ENCODE measurements at places on chromosomes 7 and 10.

DNA sequence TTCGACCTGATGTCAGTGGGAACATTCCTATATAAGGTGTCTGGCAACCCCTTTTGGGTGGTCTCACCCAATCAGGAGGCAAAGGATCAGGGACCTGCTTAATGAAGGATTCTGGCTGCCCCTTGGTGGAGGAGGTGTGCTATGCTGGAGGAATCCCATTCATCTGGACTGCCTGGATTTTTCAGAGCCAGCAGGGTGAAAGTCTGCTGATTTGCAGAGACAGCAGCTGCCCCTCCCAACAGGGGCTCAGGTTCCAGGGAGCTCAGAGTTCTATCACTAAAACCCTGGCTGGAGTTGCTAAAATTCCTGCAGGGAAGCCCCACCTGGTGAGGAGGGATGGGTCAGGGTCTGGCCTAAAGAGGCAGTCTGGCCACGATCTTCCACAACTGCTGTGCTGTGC lies 398.5 kb upstream of the CNTNAP2 start:
- DNase-seq: no peak

DNA sequence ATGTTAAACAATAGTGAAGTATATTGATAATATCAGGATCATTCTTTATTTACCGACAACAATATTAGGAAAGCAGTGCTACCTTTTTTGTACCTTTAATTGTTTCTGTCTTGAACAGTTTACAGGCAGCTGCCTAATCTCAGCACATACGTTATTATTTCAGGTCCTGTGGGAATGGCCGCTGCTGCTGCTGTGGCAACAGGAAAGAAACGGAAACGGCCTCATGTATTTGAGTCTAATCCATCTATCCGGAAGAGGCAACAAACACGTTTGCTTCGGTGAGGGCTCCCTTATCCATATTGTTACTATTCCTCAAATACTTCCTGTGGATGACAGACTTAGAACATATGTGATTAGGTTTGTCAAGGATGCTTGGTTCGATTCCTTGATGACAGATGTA lies 59.7 kb downstream of the NRF1 start:
- no peak for DNase-seq

DNA sequence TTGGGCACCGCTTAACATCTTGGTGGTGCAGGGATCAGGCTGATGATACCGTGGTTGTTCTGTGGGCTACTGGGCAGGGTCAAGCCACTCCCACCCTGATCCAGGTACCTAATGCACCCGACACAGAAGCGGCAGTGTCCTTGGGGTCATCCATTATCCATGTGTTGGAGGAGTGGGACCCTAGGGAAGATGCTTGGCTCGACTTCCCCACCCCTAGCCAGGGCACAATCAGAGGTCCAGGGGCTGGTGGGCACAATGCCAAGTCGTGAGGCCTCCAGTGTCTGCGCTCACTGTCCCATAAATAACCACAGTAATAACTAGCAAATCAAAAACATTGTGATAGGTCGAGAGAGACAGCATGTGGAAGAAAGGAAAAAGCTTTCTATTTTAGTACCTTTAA lies 37.7 kb downstream of the HTRA1 start:
- no peak for DNase-seq

- DNase-seq: no peak
These were observed 160.2 kb downstream of the ARHGAP12 start for GRCh38 chr10:31768467-31768866.

GRCh38 chr10:124197371-124198124 lies 104.2 kb upstream of the CHST15 start:
- DNase-seq: no peak

DNA sequence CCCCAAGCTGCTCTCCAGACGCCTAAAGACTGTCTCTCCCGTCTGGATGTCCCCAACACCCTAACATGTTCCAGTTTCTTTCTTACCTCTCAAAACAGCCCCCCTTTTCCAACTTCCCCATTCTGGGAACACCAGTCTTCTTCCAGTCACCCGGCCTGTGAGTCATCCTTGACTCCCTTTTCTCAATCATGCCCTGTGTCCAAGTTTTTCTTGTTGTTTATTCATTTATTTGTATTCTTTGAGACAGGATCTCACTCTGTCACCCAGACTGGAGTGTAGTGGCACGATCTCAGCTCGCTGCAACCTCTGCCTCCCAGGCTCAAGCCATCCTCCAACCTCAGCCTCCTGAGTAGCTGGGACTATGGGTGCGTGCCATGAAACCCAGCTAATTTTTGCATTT lies 15.6 kb downstream of the SNX10 start:
- DNase-seq: no peak

DNA sequence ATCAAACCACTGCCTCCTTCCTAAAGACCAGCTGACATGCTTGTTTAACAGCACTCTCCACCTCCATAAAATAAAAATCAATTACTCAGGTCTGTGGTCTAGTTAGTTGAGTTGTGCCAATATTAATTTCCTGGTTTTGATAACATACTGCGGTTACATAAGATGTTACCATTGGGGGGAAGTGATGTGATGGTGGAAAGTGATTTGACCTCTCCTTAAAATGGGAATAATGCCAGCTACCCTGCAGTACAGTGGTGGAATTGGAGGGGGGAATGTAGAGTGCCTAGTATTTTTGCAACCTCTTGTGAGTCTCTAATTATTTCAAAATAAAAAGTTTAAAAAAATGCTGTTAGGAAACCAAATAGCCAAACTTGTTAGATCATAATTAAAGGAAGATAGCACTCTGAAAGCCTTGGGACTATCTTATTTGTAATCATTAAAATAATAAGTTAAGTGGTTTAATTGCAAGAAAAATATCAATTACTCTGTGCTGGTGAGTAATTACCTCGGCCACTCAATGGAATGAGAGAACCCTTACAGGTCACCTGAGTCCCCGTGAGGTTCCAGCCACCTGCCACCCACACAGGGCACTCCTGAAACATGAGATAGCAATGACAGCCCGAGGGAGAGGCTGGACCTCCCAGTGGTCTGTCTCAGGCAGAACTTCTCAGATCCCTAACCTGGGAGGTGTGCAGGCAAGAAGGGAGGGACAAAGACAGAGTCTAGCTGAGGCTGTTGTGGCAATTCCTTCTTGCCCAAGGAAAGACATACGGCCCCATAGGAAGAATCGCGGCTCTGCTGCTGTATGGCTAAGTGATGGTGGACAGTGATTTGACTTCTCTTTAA lies 94.1 kb downstream of the SH3PXD2A start:
- DNase-seq: no peak

GRCh38 chr10:114012650-114013049 lies 31.0 kb upstream of the ADRB1 start:
- no peak for DNase-seq

DNA sequence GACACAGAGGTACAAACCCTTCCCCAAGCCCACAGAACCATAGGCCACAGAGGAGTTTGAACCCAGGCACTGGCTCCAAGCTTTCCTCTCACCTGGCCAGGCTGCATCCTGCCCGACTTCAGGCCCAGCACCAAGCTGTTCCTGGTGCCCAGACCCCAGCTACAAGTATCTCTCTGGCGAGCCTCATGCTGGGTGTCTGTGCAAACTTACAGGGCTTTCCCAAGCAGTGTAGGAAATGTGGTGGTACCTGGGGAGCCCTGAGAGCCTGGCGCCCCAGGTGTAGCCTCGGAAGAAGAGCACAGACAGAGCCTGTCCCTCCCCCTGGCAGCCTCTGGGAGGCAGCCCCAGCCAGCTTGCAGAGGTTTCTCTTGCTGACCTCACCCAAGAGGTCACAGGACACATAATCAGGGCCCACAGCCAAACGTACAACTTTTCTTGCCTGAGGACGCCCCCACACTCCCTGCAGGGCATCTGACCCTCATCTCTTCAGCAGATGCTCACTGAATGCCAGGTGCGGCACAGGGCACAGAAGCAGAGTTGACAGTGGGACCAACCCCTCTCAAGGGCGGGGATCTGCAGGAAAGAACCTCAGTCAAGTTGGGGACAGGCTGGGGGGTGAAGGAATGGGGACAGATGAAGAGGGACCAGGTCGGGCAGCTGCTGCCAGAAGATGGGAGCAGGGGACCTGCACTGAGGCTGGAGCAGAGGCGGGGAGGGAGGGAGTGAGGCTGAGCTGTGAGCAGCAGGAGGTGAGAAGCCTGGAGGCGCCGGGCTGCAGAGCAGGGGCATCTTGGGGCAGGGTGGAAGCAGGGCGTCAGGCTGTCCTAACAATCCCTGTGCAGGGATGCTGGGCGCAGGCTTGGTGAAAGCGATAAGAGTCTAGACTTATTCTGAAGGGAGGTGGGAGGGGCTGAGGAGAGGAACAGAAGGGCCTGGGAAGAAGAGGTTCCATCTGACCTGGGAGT lies 16.3 kb upstream of the MYL7 start:
- no peak for DNase-seq

DNA sequence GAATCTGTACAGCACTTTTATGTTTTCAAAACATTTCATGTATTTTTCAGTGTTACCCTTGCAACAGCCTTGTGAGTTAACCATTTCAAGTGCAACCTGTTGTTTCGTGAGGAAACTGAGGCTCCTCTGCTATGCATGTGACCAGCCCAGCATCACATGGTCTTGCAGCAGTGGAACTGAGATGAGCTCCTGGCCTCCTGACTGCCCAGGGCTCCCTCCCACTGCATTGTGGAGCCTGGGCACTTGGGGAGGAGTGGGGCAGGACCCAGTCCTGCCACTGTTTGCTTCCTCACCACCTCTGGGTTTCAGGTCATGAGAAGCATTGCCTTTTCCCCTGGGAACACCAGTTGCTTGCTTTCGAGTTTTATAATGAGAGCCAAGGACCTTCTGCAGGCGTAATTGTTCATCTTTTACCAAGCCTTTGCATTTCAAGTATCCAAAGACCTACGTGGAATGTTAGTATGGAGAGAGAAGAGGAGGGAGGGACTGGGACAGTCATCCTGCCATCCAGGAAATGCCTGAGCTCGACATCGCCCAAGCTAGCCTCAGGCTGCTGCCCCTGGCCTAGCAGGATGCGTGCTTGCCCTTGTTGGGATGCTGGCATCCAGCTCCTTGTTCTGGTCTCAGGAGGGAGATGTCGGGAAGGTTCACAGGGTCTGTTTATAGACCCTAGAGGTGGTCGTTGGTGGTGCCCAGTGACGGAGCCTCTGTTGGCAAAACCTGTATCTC lies 32.3 kb upstream of the BHLHA15 start:
- DNase-seq: no peak

- DNase-seq: no peak
These were observed 923 bp upstream of the FGL2 start for GRCh38 chr7:77200542-77200941.

GRCh38 chr7:116834815-116835504 lies 27.4 kb upstream of the CAPZA2 start:
- DNase-seq: no peak

GRCh38 chr7:53397911-53398310 lies 362.5 kb downstream of the POM121L12 start:
- DNase-seq: no peak
